ENCODE measurements at places on chromosomes 3 and 15.
A peak's percentile ranks its signal among the peaks of the same experiment; 100 is the strongest.

DNA sequence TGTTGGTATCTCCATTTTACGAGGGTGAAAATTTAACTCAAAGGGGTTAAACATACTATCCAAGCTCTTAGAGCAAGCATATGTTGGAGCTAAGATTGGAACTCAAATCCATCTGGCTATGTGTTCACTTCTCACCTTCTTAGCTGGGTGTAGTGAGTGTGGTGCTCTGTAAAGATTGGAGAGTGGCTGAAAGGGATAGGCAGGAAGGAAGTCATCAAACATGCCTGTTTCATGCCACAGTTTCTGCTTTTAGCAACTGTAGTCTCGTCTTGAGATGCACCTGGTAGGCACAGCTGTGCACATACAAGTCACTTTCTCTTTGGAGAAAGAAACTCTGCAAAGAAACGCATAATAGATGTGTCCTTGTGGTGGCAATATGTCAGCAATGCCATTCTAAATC lies 189.1 kb upstream of the MDFIC2 start:
- DNase-seq, result no peak

- DNase-seq, result peak; percentile 51
These were observed 62.2 kb downstream of the CASR start for GRCh38 chr3:122245513-122246174.

DNA sequence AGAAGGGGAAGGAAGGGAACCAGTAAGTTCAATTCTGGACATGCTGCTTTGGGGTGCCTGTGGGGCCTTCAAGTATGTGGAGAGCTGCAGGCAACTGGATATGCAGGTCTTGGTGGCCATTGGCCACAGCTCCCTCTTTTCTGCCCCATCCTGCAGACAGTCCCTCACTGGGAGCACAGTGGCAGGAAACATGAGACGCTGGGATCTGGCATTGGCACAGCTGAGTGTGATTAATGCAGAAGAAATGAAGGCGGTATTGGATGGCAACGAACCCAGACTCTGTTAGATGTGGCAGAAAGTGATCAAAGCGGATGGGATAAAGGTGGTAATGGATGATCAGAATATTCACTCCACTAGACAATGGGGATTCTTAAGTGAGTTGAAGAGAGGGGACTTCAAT lies 23.2 kb upstream of the VPS8 start:
- no peak for DNase-seq

DNA sequence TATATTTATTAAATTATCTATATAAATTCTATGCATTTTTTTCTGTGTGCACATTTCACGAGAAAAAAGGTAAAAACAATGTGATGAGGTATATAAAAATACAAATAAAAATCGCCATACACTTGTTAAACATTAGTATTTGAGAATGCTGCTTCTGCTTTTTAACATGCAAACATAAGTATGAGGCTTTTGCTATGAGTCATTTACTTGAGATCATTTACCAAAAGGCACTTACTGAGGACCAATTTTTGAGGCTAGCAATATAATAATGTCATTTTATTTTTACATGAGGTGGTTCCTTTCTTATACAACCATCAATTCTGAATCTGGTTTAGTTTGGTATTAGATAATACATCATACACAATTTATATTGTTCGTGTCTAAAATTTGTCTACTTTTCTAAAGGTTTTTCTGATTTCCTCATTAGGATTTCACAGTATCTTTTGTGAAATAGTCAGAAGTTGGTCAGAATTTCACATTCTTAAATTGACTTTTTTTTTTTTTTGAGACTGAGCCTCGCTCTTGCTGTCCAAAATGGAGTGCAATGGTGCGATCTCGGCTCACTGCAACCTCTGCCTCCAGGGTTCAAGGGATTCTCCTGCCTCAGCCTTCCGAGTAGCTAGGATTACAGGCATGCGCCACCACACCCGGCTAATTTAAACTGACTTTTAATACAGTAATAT lies 25.6 kb downstream of the DCUN1D1 start:
- DNase-seq, result no peak
